Ovary (tissue), 10 donors: ENCODE measurements at places on chromosomes 7 and 10. TPM values are rescaled to one million over a fixed set of nuclear protein-coding genes. Genes with fewer than 3 reads are reported as not detected.

DKK1 gene
- 4.2 TPM for polyA plus RNA-seq

SEMA3D gene
- 5.8 TPM for polyA plus RNA-seq

NKX2-3 gene
- 0.07 TPM for polyA plus RNA-seq

ZNF398 gene
- 9.3 TPM for polyA plus RNA-seq

- DNase-seq, result no peak
Observed at GRCh38 chr10:123446449-123447156, 219.6 kb upstream of the GPR26 start.

PRKAG2 gene
- polyA plus RNA-seq, result 32.1 TPM

CACUL1 gene
- polyA plus RNA-seq, result 7.0 TPM

DNA sequence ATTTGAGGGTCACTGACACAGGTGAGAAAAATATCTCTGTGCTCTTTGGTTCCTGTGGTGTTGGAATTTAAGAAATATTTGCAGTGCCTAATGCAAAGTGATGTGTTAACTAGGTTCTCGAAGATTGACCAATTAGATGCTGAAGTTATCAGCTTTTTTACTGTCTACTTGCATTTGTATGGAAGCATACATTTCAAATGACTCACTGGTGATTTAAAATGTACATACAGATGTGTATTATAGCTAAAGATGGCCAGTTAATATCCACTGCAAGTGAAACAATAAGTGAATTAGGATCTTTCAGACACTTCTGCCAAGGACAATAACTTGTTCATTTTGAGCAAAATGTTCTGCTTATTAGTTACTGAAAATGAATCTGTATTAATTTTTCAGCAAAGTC lies 205.0 kb downstream of the FANK1 start:
- DNase-seq, result no peak

DNA sequence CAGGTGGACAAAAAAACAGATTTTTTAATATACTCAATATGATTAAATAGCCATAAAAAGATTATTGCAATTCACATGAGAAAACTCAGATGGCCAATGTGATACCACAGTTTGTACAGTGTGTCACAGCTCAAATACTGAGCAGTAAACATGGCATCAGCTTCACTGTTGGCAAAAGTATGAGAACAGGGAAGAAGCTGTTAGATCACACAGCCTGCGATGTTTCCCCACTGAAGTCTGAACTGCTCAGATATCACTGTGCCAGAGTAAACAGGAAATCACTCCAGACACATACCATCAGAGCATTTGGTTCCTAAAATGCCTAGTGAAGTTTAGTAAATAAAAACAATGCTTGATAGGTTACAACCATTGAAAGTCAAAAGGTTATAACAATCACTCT lies 347.8 kb downstream of the ETV1 start:
- DNase-seq, result no peak

DNA sequence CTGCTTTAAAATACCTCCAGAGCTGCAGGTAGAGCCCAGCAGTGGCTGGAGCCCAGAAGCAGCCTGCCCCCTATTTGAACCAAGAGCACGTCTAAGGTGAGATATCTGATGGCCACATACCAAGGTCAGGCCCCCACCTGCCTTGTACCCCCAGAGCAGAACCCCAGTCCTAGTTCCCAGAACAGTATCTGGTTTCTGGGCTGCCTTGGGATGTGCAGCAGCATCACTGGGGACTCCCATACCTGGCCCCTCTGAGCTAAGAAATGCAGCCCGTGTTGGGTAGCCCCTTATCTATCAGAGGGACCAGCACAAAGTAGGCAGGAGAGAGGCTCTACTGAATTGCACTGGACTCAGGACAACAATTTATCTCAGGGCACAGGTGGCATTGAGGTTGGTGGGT lies 8.9 kb downstream of the SFTPD start:
- DNase-seq, result no peak

IFIT5 gene
- 10.6 TPM for polyA plus RNA-seq

GRCh38 chr7:116447966-116448839 lies 51.3 kb upstream of the CAV2 start:
- DNase-seq, result no peak

GRCh38 chr7:26043801-26044200 lies 108.2 kb upstream of the NFE2L3 start:
- DNase-seq, result no peak

GRCh38 chr10:51667678-51668335 lies 31.6 kb downstream of the CSTF2T start:
- DNase-seq, result no peak

TMEM176B gene
- 109 TPM for polyA plus RNA-seq

MSMB gene
- polyA plus RNA-seq, result not detected

STEAP2 gene
- 15.7 TPM for polyA plus RNA-seq

DNA sequence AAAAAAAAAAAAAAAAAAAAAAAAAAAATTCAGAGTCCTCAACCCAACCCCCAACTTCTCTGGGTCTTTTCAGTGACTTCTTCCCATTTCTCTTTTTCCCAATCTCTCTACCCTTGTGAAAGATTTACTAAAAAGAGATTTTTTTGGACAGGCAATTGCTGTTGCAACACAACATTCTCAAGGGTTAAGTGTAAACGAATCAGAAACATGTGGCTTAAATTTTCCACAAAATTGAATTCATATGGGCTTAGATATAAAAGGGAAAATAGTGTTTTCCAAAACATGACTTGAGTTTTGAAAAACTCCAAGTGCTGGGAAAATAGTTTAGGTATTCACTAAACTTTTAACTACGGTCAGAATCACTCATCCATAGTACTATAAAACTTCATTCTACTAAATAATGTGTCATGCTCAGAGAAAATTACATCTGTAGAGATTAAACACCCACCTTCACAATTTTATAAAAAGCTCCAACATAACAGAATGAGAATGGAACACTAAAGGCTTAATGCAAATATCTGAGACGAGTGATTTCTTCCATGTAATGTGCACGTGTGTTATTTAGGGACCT lies 643.1 kb downstream of the PARD3 start:
- no peak for DNase-seq

SLC13A1 gene
- polyA plus RNA-seq, result not detected
